ENCODE measurements at places on chromosomes 3 and 15. TPM values are rescaled to one million over a fixed set of nuclear protein-coding genes. Genes with fewer than 3 reads are reported as not detected.

DNA sequence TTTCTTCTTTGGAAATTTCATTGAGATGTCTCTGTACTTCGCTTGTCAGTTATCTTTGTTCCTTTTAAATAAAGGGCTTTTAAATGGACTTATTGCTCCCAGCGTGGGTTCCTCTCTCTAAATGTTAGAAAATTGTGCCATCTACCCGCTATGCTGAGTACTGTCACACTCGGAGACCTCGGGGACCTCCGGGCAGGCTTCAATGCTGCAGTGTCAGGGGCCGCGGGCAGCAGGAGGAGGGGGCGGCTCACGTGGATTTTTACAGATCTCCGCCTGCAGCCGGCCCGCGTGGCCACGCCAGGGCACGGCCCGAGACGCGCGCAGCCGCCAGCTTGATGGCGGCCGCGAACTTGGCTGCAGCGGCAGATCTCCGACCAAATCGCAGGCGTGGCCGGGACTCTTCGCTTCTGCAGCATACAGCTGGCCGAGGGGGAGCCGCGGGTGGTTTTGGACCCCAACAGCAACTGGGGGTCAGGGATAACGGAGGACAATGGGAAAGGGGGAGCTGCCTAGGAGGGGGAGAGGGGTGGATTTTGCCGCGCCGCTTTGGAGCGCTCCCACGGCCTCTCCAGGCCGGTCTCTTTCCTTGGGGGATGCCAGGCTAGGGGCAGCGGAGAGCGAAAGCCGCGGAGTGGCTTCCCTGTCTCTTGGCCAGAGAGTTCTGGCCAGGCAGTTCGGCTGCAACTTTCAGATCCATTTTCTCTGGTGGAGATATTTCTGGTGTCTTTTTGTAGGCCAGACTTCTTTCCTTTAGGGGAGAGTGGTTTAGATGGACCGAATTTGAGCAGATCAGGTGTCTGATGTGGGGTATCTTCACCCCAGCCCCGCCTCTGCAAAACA is 15.3 kb downstream of the NR2F2 start:
- peaks cover 90% of the 10 kb centered on the region for H3K4me1 ChIP-seq
- H3K36me3 ChIP-seq, result peaks cover 49% of the 10 kb centered on the region
- H3K27ac ChIP-seq, result peak overlapping the region; percentile 96
- no peaks in the 10 kb centered on the region for H3K27me3 ChIP-seq
- no peak for DNase-seq

DNA sequence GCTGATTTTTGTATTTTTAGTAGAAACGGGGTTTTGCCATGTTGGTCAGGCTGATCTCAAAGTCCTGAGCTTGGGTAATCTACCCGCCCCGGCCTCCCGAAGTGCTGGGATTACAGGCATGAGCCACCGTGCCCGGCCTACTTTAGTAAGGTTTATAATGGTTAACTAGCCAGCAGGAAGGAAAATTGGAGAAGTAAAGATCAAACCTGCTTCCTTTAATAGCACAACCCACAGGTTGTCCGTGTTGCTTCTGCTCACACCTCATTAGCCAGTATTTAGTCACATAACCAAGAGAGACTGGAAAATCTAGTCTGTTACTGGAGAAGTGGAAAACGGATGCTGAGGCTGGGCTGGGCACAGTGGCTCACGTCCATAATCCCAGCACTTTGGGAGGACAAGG is 51.9 kb upstream of the TBL1XR1 start:
- DNase-seq, result peak; percentile 51
- no peak overlapping the region for H3K4me3 ChIP-seq
- H3K36me3 ChIP-seq, result no peaks in the 10 kb centered on the region
- H3K27ac ChIP-seq, result no peak overlapping the region

DNA sequence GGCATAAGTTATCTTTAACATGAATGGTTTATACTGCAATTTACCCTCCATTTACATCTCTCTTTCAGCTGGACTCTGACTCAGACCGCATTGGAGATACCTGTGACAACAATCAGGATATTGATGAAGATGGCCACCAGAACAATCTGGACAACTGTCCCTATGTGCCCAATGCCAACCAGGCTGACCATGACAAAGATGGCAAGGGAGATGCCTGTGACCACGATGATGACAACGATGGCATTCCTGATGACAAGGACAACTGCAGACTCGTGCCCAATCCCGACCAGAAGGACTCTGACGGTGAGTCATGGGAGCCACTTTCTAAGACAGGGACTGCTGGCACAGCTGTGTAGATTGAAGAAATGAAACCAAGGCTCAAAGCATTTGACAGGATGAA is 11.6 kb downstream of the THBS1 start:
- no peak overlapping the region for H3K4me3 ChIP-seq
- no peaks in the 10 kb centered on the region for H3K27me3 ChIP-seq
- H3K27ac ChIP-seq, result peak overlapping the region; percentile 41
- no peak for DNase-seq

GRCh38 chr15:73925848-73926218 is 429 bp upstream of the LOXL1 start:
- H3K4me1 ChIP-seq, result peaks cover 80% of the 10 kb centered on the region
- H3K27me3 ChIP-seq, result no peaks in the 10 kb centered on the region
- peak overlapping the region; percentile 78 for H3K4me3 ChIP-seq
- peaks cover 1% of the 10 kb centered on the region for H3K36me3 ChIP-seq
- no peak for DNase-seq
- peak overlapping the region; percentile 96 for H3K27ac ChIP-seq

DNA sequence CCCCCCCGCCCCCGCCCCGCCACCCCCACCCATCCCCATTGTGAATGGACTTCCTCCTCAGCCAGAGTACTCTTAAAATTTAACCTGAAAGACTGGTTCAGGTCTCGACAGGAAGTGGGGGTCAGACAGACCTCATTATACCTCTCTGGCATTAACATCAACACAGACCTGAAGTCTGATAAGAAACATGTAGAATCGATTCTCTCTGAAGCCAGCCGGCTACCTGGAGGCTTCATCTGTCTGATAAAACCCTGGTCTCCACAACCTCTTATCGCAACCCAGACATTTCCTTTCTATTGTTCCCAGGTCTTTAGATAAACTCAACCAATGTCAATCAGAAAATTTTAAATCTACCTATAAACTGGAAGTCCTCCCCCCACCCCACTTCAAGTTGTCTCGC is 42.6 kb downstream of the SLCO2A1 start:
- H3K27me3 ChIP-seq, result no peaks in the 10 kb centered on the region
- H3K4me3 ChIP-seq, result no peak overlapping the region
- H3K4me1 ChIP-seq, result peaks cover 33% of the 10 kb centered on the region
- H3K36me3 ChIP-seq, result no peaks in the 10 kb centered on the region
- no peak overlapping the region for H3K27ac ChIP-seq

DNA sequence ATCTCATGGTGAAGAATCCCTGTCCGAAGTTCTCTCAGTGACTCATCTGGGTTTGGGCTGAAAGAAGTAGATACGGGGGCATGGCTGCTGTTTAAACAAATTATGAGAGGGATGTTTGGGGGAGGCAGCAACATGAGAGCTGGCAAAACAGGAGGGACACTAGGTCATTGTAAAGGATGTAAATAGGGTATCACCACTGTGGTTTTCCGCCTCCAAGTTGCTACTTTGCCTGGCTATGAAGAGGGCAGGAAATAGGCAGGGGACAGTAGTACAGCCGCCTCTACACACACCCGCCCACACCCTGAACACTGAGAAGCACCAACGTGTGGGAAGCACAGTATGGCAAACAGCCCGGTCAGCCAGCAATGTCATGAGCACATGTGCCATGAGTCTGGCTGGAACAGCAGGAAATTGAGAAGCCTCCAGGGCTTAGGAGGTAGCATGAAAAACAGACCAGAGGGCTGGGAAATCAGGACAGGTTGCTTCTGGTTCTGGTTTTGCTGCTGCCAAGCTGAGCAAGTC is 17.1 kb downstream of the HEXA start:
- no peak overlapping the region for H3K4me3 ChIP-seq
- peaks cover 7% of the 10 kb centered on the region for H3K4me1 ChIP-seq
- peaks cover 15% of the 10 kb centered on the region for H3K36me3 ChIP-seq
- no peak overlapping the region for H3K27ac ChIP-seq
- DNase-seq, result no peak

GRCh38 chr3:105860641-105861040 is 8.2 kb downstream of the CBLB start:
- H3K4me1 ChIP-seq, result peaks cover 25% of the 10 kb centered on the region
- DNase-seq, result no peak
- no peak overlapping the region for H3K4me3 ChIP-seq
- peak overlapping the region; percentile 56 for H3K27ac ChIP-seq
- no peaks in the 10 kb centered on the region for H3K27me3 ChIP-seq
- H3K36me3 ChIP-seq, result peaks cover 24% of the 10 kb centered on the region

GRCh38 chr15:98876451-98877369 is 130.9 kb downstream of the PGPEP1L start:
- no peaks in the 10 kb centered on the region for H3K36me3 ChIP-seq
- peak overlapping the region; percentile 98 for H3K27ac ChIP-seq
- H3K27me3 ChIP-seq, result no peaks in the 10 kb centered on the region
- H3K4me1 ChIP-seq, result peaks cover 86% of the 10 kb centered on the region

DNA sequence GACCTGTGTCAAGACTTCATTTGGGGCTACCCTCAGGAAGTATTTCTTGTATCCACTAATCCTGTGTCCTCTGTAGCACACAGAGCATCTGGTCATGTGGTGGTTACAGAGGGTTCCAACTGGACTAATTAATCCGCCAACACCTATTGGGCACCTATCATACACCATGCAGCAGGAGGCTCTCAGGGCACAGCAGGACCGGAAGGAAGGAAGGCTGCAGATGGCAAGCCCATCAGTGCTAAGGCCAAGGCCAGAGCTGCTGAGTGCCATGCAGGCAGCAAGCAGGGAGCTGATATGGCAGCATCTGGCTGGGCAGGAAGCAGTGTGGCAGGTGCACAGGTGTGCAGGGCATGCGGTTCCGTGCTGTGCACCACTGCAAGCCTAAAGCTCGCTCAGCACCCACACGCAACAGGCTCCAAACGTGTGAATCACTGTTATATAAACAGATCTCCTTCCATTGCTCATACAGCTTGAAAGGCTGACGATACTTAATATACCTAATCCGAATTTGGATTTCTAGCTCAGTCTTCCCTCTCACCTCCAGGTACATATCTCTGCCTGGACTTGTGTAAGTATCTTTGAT is 64.4 kb upstream of the SNRPA1 start:
- no peak overlapping the region for H3K4me3 ChIP-seq
- DNase-seq, result no peak
- no peaks in the 10 kb centered on the region for H3K4me1 ChIP-seq
- H3K27ac ChIP-seq, result no peak overlapping the region

DNA sequence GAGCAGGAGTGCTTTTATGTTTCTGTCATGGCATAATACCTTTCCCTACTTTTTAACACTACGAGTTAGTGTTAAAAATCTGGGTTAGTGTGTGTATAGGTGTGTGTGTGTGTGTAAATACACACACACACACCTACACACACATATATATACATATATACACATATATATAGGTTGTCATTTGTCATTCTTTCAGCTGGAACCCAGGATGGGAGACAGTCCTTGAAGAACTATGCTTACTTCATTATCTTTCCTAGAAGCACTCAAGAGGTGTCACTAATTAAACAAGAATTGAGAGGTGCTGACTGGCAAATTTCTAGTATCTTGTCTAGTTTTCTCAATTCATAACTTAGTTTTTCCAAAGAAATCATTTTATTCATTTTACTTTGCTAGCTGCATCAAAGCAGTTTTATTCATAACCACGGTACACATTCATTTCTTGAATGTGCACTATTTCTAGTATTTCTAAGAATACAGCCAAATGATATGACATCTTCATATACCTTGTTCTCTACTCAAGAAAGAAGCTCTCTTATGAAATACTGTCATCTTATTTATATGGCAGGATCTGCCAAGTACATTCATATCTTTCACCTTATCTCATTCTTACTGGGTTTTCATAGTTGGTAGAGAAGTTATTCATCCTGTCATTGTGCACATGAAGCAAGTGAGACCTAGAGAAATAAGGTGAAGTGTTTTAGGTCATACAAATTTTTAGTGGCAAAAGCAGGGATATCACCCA is 46.6 kb downstream of the ISL2 start:
- no peak overlapping the region for H3K4me3 ChIP-seq
- no peak overlapping the region for H3K27ac ChIP-seq
- H3K27me3 ChIP-seq, result no peaks in the 10 kb centered on the region
- H3K4me1 ChIP-seq, result no peaks in the 10 kb centered on the region
- H3K36me3 ChIP-seq, result peaks cover 2% of the 10 kb centered on the region

- H3K4me3 ChIP-seq, result no peak overlapping the region
- peaks cover 27% of the 10 kb centered on the region for H3K27me3 ChIP-seq
- H3K36me3 ChIP-seq, result no peaks in the 10 kb centered on the region
- no peak for DNase-seq
- peak overlapping the region; percentile 36 for H3K27ac ChIP-seq
- H3K4me1 ChIP-seq, result peaks cover 11% of the 10 kb centered on the region
These were observed 111.7 kb downstream of the LMLN start for GRCh38 chr3:198071602-198072287.

GRCh38 chr3:53709860-53710674 is 136.2 kb downstream of the CHDH start:
- no peak overlapping the region for H3K4me3 ChIP-seq
- peaks cover 24% of the 10 kb centered on the region for H3K27me3 ChIP-seq
- no peaks in the 10 kb centered on the region for H3K36me3 ChIP-seq
- peaks cover 2% of the 10 kb centered on the region for H3K4me1 ChIP-seq
- DNase-seq, result peak; percentile 89
- no peak overlapping the region for H3K27ac ChIP-seq

- peak; percentile 80 for DNase-seq
- no peak overlapping the region for H3K27ac ChIP-seq
- no peaks in the 10 kb centered on the region for H3K27me3 ChIP-seq
- peaks cover 10% of the 10 kb centered on the region for H3K4me1 ChIP-seq
- no peak overlapping the region for H3K4me3 ChIP-seq
These were observed 93.4 kb downstream of the LRRK1 start for GRCh38 chr15:101012326-101013200.

GRCh38 chr3:148232389-148232788 is 465.3 kb upstream of the AGTR1 start:
- H3K4me1 ChIP-seq, result peaks cover 11% of the 10 kb centered on the region
- no peak overlapping the region for H3K27ac ChIP-seq

DNA sequence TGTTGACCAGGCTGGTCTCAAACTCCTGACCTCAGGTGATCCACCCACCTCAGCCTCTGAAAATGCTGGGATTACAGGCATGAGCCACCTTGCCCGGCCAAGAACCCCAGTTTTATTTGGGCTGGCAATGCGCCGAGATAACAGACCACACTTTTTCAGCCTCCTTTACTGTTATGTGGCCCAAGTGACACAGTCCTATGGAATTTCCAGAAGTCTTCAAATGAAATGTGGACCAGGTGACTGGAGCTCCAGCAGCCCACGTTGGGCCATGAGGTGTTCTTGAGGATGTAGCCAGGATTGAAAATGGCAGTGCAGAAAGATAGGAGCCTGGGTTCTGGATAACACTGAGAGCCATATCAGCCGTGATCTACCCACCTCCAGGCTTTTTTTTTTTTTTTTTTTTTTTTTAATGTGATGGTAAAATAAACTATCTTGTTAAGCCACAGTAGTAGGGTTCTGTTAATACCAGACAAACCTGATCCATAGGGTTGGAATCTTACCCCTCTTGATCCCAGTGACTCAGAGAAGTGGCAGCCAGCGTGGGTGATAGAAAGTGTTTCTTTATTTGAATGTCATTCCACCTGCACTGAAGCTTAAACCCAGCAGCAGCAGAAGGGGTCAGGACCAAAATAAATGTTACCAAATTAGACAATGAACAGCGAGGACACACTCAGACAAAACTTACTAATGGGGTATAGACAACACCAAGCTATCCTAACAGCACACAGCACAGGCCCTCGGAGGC is 55.6 kb downstream of the LHFPL4 start:
- peak; percentile 40 for DNase-seq
- peaks cover 4% of the 10 kb centered on the region for H3K36me3 ChIP-seq
- peaks cover 9% of the 10 kb centered on the region for H3K4me1 ChIP-seq

Gene FETUB
- total RNA-seq, result not detected

Gene ZNF717
- 8.6 TPM for total RNA-seq

Gene MITF
- 6.1 TPM for total RNA-seq

Gene MYZAP
- total RNA-seq, result 1.5 TPM

Gene HCLS1
- not detected for total RNA-seq

Gene SUSD5
- 25.5 TPM for total RNA-seq

Gene ISY1
- 42.6 TPM for total RNA-seq

Gene ROPN1
- not detected for total RNA-seq

Gene GP9
- not detected for total RNA-seq

All from osteocyte (in vitro differentiated cells).